Natural killer cell (primary cell): ENCODE measurements at places on chromosomes 4 and X. TPM values are rescaled to one million over a fixed set of nuclear protein-coding genes. Genes with fewer than 3 reads are reported as not detected.

Gene NIPAL1
- not detected for total RNA-seq

Gene SSX1
- total RNA-seq, result not detected

Gene S100P
- 2.4 TPM for total RNA-seq

Gene FGF2
- not detected for total RNA-seq

Gene DDX3X
- total RNA-seq, result 695 TPM

Gene LDB2
- total RNA-seq, result 14.2 TPM

Gene BGN
- not detected for total RNA-seq

Gene GAGE13
- total RNA-seq, result not detected

Gene PTCHD1
- total RNA-seq, result not detected

DNA sequence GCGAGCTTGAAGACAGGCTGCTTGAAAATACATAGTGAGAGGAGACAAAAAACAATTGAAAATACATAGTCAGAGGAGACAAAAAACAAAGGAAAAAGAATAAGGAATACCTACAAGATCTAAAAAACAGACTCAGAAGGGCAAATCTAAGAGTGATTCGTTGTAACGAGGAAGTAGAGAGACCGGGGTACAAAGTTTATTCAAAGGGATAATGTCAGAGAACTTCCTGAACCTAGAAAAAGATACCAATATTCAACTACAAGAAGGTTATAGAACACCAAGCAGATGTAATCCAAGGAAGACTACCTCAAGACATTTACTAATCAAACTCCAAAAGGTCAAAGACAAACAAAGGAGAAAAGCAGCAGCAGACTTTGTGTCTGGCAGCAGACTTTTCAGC, 165.6 kb downstream of the NEK1 start:
- DNase-seq, result no peak

- no peak for DNase-seq
These were observed 41.6 kb upstream of the LAS1L start for GRCh38 chrX:65576160-65576559.

GRCh38 chr4:6804082-6804752, 21.7 kb downstream of the KIAA0232 start:
- no peak for DNase-seq

GRCh38 chr4:17778431-17778830, 3.0 kb downstream of the FAM184B start:
- DNase-seq, result no peak

DNA sequence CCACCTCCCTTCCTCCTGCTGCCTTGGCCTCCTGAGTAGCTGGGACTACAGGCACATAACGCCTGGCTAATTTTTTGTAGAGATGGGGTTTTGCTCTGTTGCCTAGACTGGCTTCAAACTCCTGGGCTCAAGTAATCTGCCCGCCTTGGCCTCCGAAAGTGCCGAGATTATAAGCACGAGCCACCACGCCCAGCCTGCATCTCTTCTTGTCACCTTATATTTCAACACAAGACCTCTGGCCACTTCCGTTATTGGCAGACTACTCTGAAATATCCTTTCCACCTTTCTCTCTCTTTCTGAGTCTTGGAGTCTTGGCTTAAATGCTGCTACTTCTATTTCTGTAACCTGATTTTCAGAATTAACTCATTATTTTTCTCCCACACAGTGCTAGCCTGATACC, 5.6 kb downstream of the KIAA0232 start:
- DNase-seq, result no peak

- no peak for DNase-seq
These were observed 170.9 kb downstream of the FRMPD4 start for GRCh38 chrX:12309040-12309743.

GRCh38 chrX:17993062-17993461, 132.0 kb upstream of the RAI2 start:
- DNase-seq, result no peak

DNA sequence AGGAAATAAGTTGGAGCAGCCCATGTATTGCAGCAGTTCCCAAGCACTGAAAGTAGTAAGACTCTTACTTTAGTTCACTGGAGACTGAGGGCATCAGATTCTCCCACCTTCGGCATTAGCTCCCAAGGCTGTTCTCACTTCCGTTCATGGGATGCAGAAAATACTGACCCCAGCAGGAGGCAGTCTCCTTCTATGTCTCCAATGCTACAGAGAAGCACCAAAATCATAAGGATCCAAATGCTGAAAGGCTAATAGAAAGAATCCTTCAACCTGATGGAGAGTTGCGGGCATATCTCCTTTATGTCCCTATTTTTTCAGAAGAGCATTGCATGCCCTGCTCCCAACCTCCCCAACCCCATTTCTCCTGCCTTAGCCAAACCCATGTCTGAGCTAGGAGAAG, 32.4 kb downstream of the ADH7 start:
- no peak for DNase-seq

DNA sequence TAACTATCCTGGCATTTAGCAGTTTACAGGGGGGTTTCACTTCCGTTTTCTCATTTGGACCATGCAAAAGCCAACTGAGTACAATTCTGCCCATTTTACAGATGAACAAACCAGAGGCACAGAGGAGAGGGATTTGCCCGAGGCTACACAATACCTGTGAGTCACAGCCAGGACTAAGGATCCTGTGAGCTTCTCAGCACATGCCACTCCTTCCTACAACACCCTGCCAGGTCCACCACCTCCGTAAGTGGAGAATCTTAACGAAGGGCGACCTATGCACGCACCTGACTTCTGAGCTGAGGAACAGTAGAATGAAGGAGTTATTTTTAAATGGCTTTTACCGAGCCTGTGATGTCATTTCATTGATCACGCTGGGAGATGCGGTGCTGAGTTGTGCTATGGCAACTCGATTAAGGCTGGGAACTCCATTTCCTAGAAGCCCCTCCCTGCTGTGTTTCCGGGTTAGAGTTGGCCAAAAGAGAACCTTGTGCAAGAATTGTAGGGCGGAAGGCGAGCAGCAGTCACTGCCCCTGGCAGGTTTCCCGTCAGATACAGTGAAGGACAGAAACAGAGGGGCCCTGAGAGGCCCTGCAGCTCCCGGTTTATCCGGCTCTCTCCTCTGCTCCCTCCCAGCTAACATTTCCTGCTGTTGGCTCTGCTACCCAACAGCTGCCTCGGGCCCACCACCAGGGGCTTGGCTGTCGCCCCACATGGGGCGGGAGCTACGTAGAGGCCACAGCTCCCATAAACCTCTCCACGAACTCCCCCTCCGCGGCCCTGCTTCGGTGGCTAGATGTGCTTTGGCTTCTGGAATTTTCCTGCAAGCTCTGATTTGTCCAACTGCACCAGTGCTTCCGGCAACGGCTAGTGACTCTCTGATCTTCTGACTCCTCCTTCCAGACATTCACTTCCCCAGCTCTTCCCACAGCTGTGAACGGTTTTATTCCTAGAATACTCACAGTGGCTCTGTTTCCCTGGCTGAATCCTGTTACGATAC, 75.1 kb upstream of the USP9X start:
- peak; percentile 72 for DNase-seq

- no peak for DNase-seq
These were observed 281.3 kb downstream of the PTTG2 start for GRCh38 chr4:38241541-38241940.

GRCh38 chrX:23185951-23186350, 148.7 kb upstream of the PTCHD1 start:
- no peak for DNase-seq

- DNase-seq, result no peak
These were observed 24.3 kb downstream of the SHROOM3 start for GRCh38 chr4:76459291-76459723.

- DNase-seq, result peak; percentile 90
These were observed 3.2 kb downstream of the DGKQ start for GRCh38 chr4:970046-970745.

DNA sequence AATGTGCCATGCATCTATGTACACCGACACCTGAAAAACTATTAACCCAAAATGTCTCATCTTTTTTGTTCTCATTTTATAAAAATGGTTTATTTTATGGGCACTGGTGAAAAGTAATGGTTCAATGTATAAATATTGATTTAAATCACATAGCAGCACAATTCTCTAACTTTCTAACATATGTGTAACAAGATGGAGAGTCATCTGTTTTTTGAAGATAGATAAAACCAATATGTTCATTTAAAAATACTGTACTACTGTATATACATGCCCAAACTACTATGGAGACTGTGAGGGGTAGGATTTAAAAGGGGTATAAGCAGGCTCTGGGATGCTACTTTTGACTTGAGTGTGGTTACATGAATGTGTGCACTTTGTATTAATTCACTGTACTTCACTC, 67.6 kb downstream of the GLRA3 start:
- DNase-seq, result no peak
